Stimulated activated naive CD8-positive, alpha-beta T cell treated with anti-CD3 and anti-CD28 coated beads, Interleukin-15, Interleukin-2, amounts not matched to agents 100 U/mL and 50 U/mL, for 24 hours (primary cell): ENCODE measurements at places on chromosomes 16 and 17.

GRCh38 chr17:2862197-2862596, 66.0 kb downstream of the RAP1GAP2 start:
- DNase-seq: no peak

- DNase-seq: no peak
These were observed 38.7 kb downstream of the NLRC5 start for GRCh38 chr16:57028086-57028485.

- DNase-seq: peak; percentile 92
These were observed 7.9 kb downstream of the PNPO start for GRCh38 chr17:47949197-47949759.

DNA sequence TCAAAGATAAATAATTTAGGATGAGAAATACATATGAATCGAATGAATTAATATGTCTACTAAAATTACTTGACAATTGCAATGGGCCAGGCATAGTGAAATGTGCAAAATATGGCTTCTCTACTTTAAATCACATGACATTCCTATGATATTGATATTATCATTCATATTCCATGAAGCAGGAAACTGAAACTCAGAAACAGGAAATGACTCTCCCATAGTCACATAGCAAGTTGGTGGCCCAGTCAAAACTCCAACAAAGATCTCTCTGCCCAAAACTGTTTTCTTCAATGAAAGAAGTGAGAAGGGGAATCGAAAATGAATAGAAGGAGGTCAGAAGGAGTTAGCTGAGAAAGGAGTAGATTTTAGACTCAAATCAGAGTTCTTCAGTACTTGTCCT, 272.2 kb downstream of the CDH8 start:
- DNase-seq: no peak

GRCh38 chr17:12928736-12929135, 89.1 kb downstream of the ELAC2 start:
- no peak for DNase-seq

- DNase-seq: no peak
These were observed 48.9 kb downstream of the FBXL20 start for GRCh38 chr17:39352511-39352910.

- peak; percentile 90 for DNase-seq
These were observed 13.5 kb downstream of the SPHK1 start for GRCh38 chr17:76397687-76398522.

DNA sequence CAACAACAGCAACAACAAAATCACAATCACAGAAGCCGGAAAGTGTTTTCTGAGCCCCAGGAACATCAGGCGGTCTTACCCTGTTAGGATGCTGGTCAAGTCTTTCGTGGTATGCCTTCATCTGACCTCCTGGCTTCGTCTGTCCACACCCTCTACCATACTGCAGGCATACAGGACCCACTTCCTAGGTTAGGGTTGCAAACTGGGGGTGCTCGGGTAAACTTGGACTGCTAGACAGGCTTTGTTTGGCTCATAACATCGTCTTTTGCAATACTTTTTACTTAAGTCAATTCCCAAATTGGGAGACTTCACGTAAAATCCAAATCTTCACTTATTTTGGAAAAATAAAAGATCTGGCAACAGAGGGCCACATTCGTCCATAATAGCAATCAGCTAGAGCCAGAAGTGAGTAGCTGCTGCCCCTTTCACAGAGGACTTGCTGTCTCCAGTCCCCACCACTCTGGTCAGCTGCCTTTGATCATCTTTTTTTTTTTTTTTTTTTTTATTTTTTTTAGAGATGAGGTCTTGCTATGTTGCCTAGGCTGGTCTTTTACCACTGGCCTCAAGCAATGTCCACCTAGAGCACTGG, 30.0 kb downstream of the CHD9 start:
- DNase-seq: no peak
